ENCODE measurements at places on chromosomes 4 and X.

GRCh38 chrX:37986893-37987292 is 19.5 kb upstream of the SYTL5 start:
- DNase-seq, result peak; percentile 41

GRCh38 chr4:99339172-99339571 is 13.4 kb downstream of the ADH1C start:
- DNase-seq, result no peak

DNA sequence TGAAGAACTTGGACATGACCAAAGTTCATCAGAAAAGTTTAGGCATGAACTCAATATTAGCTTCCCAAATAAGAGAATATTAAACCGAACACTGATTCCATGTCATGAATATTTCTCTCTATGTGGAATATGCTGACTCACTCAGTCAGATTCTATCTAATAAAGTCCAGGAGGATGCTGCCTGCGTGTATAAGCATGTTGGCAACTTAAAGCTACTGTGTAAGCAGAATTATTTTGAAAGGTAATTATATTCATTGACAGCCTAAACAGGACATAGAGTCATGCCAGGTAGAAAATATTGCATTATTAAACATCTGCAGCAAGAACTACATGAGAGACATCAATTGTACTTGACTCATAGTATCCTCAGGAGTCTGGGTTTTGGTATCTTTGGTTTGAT is 367.9 kb upstream of the SPOCK3 start:
- no peak for DNase-seq

- DNase-seq, result no peak
Measured at GRCh38 chr4:186939226-186939625, 215.6 kb upstream of the FAT1 start.

GRCh38 chrX:104400387-104400786 is 145.7 kb upstream of the ESX1 start:
- DNase-seq, result no peak

- no peak for DNase-seq
Measured at GRCh38 chr4:68599150-68599549, 23.0 kb upstream of the UGT2B17 start.

- no peak for DNase-seq
Measured at GRCh38 chr4:172688534-172688933, 480.1 kb upstream of the GALNT7 start.

- DNase-seq, result no peak
Measured at GRCh38 chr4:190121759-190122158, 51.8 kb upstream of the DUX4 start.

- DNase-seq, result no peak
Measured at GRCh38 chr4:1851160-1851559, 4.8 kb downstream of the LETM1 start.

GRCh38 chrX:10103023-10103422 is 53.8 kb upstream of the CLCN4 start:
- peak; percentile 84 for DNase-seq

GRCh38 chr4:2284934-2285612 is 23.2 kb upstream of the MXD4 start:
- no peak for DNase-seq

DNA sequence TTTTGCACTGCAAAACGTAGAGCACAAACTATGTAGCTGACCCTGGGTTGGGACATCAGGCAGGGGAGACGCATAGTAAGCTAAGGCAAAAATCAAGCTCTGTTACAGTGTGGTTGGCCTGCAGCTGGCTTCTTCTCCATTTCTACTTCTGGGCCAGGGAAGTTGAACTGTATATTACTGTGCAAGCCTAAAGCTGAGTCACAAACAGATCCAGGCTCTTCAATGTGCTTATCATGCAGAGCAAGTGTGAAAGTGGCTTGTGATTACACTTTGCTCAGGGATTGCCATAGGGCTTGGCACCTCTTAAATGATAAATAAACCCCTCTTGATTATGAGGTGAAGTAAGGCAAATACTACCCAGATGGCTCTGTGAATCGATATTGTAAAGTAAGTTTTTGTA is 40.5 kb downstream of the CLDN34 start:
- DNase-seq, result no peak

DNA sequence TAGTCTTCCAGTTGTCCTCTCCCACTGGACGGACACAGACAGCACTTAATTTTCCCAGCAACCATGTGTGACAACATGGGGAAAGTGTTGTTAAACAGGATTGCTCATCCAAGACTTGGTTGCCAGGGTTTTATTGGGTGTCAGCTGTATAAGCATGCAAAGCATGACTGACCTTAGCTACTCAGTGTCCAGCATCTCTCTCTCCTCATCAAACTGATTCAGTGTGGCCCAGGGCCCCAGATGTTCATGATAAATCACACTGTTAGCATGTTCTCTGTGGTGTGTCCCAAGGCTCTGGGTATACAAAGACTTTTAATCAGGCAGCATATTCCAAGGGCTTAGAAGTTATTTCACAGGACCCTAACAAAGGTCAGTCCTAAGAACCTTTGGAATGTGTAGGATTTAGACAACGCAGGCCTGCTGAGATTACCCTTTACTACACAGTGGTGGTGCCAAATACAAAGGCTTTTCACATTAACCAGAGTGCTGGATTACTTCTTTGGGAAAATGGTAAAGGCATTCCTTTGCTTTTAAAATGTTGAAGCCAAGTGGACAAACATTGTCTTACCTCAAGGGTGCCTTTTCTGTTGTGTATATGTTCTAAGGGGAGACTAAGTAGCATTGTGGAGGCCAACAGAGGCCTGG is 213.3 kb downstream of the GLUD2 start:
- no peak for DNase-seq

DNA sequence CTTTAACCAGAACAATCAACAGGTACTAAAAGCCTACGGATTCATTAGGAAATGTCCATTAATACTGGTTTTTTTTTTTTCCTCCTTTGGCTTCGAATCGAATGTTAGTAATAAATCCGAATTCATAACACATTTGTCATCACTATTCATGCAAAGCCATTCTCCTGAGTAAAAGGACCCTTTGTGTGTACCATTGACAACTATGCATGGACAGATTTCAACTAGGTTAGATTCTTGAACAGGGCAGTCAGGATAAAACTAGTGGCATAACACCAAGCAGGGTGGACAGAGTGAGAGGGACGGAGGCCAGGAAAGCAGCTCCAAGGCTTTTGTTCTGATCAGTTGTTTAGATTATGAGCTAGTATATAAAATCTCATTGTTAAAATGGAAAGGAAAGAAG is 1722.0 kb upstream of the TENM3 start:
- DNase-seq, result no peak

DNA sequence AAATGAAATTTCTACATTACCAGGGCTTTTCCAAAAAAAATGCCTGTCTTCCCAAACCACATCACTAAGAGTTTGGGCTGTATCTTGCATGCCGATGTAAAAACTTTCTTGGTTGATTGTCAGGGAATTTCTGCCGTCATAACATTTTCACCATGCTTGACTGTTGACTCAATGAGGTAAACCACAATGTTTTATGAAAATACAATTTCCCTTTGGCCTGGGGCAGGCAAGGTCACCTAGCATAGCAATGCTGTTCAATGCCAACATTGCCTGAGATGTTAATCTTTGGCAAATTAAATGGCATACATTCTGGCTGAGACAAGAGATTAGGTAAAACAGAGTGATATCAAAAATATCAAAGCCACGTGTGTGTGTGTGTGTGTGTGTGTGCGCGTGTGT is 137.1 kb upstream of the TBL1X start:
- peak; percentile 66 for DNase-seq

- DNase-seq, result no peak
Measured at GRCh38 chrX:103562801-103563200, 22.5 kb upstream of the TCEAL4 start.

- DNase-seq, result no peak
Measured at GRCh38 chr4:91256043-91256442, 1047.7 kb upstream of the GRID2 start.

GRCh38 chr4:184309241-184310170 is 91.8 kb upstream of the ENPP6 start:
- no peak for DNase-seq

GRCh38 chr4:51906167-51906958 is 63.4 kb downstream of the DCUN1D4 start:
- DNase-seq, result no peak

DNA sequence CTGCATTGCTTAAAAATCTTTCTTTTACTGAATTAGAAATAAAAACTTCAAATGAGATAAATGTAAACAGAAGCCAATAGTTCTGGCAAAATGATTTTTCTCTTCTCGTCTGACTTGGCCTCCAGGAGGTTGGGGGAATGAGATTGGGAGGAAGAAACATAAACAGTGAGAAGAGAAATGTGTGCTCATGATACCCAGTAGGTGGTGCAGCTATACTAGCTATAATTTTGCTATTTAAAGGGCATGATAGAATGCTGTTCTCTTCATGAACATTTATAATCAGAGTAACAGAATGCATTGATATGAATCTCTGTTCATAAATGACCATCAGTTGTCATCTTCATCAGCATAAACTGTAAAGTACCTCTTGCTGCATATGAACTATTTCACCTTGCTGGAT is 85.5 kb downstream of the TACR3 start:
- no peak for DNase-seq

DNA sequence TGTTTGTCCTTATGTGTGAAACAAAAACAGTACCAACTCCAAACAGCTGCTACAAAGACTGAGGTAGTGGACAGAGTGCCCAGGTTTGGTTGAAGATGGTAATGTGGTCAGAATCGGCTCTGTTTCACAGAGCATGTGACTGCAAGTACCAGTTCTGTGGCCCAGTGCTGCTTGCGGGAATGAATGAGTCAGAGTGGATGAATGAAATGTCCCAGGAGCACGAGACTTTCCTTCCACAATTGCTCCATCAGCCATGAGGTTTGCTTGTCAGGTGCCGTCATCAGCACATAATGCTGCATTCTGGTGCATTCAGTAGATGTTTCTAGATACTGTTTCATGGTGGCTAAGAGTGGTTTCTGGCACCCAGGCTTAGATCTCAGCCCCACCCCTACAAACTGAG is 84.2 kb downstream of the GPR143 start:
- DNase-seq, result peak; percentile 37

DNA sequence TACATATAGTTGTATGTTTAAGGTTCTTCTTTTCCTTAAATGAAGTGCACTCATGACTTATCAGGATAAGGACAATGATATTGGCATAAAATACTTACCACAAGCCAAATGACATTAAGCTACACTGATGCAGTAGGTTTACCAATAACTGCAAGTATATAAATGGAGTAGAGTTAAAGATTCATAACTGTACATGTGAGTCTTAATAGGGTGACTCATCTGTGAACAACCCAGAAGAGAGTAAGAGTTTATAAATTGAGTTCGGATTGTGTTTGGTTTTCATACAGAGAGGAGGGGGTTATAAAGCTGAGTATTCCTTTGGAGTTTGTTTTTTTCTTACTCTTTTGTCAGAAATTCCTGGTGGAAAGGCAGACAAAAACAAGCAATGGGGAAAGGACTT is 144.8 kb downstream of the TLL1 start:
- no peak for DNase-seq

- DNase-seq, result peak; percentile 9
Measured at GRCh38 chr4:111632641-111633151, 512.6 kb upstream of the FAM241A start.

DNA sequence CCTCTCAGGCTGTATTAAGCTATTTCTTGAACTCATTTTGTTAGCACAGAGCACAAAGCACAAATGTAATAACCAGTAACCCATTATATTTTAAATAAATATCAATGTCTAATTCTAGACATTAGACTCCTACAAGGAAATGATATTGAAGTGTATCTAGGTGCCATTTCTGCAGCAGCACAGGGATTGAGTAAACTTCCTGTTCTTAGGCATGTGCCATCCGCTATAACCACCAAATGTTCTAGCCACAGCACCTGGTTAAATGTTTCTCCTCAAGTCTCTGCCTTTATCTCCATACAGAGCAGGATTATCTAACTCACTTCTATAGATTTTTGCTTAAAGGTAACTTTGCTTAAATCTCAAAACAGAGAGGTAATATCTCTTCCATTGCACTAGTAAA is 51.4 kb downstream of the SGMS2 start:
- DNase-seq, result no peak

DNA sequence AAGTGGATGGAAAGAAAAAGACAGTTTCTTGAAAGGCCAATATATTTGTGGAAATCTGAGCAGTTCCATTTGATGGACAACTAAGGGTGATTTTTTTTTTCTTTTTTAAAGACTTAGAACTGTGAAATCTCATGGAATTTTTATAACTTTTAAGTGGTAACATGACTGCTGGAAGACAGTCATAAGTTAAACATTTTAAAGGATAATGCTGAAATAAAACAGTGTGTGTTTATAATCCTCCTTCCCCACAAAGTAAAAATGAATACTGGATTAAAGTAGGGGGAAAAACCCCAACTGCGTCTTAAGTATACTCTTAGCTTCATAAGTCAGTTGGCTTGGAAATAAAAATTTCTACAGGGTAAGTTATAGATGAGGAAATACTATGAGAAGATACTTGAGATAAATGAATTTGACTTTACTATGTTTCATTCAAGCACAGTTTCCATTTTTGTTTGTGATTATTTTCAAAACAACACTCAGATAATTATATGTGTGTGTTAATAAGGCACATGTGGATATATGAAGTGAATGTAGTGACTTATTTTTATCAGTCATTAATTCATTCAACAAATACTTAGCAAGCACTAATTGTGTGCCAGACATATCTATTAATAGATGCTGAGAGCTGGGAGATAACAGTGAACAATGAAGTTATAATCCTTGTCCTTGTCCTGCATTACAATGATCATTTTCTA is 129.2 kb upstream of the ETNPPL start:
- DNase-seq, result no peak

DNA sequence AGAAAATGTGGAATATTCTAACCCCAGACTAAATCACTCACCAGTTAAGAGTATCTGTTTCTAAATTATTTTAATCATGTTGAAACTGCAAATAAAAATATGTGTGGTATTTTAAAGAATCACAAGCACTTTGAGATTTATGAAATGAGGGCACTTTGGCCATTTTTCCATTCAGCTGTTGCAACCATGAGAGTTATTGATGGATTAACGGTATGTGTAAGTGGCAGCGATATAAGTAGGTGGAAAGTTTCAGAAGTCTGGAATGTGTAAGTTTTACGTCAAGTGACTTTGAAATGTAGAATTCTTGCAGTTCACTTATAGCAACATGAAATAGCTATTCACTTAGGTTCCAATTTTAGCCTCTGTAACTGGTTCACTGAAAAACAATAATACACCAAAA is 905.1 kb upstream of the SLIT2 start:
- DNase-seq, result peak; percentile 4

DNA sequence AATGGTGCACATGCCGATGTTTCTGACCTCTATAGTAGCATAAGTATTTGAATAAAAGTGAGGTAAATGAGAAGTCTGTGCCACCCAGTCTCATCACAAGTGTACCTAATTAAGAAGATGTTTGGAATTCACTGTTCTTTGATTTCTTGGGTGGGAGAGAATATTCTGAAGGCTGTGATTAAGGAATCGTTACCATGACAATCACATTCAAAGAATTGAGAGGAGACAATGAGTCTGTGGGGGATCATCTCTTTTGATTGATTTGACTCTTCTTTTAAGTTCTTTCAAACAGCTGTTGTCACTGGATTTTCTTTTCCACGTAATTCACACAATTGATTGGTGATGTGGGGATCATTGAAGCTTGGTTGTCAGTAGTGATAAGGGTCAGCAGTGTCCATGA is 18.1 kb downstream of the FHL1 start:
- DNase-seq, result no peak

All from fibroblast of gingiva (primary cell).